Gastrocnemius medialis (tissue), 4 donors: ENCODE measurements at places on chromosomes 1 and 21. TPM values are rescaled to one million over a fixed set of nuclear protein-coding genes. Genes with fewer than 3 reads are reported as not detected.

The ETV3L gene
- total RNA-seq: not detected

The PTPN22 gene
- total RNA-seq: 0.97 TPM

The SLC45A3 gene
- total RNA-seq: not detected

The NIT1 gene
- total RNA-seq: 16.1 TPM

The GLIS1 gene
- not detected for total RNA-seq
